Mesenteric fat pad (tissue), 1 donor: ENCODE measurements at places on chromosomes 1 and 21. TPM values are rescaled to one million over a fixed set of nuclear protein-coding genes. Genes with fewer than 3 reads are reported as not detected.

The MFSD2A gene
- 8.0 TPM for total RNA-seq

The PIGC gene
- 16.6 TPM for total RNA-seq

- DNase-seq = no peak
These were observed 21.3 kb downstream of the A3GALT2 start for GRCh38 chr1:33299461-33300155.

DNA sequence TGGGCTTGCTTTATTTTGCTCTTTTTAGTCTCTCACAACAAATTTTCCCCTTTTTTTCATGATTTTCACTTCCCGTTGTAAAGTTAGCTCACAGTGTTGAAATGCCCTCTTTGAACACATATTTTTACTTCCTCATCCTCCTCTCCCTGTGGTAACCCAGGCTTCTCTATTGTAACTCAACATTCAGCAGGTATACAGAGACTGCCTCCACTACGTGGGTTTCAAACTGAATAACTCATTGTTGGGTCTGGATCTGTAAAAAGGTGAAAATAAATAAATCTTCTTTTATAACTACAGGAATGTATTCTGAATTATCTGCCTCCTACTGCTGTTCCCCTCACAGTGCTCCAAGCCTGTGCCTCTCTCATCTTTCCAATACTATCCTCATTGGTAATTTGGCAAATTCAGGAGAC is 166.4 kb downstream of the RUNX1 start:
- no peak for DNase-seq

- DNase-seq = no peak
These were observed 16.4 kb downstream of the RPS6KA1 start for GRCh38 chr1:26545969-26546323.

GRCh38 chr1:219050086-219050821 is 123.4 kb upstream of the LYPLAL1 start:
- DNase-seq = no peak

- DNase-seq = no peak
These were observed 51.3 kb downstream of the SSBP3 start for GRCh38 chr1:54354899-54355298.
